ENCODE measurements at places on chromosomes 6 and 20.

GRCh38 chr20:50223039-50224005, 32.7 kb downstream of the CEBPB start:
- DNase-seq: no peak

DNA sequence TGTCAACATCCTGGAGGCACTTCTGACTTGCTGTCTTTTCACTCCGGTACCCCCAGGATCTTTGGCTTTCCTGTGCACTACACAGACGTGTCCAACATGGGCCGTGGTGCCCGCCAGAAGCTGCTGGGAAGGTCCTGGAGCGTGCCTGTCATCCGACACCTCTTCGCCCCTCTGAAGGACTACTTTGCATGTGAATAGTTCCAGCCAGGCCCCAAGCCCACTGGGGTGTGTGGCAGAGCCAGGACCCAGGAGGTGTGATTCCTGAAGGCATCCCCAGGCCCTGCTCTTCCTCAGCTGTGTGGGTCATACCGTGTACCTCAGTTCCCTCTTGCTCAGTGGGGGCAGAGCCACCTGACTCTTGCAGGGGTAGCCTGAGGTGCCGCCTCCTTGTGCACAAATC, 12.0 kb upstream of the MAPRE1 start:
- peak; percentile 60 for DNase-seq

GRCh38 chr6:111980971-111981840, 72.7 kb upstream of the CCN6 start:
- no peak for DNase-seq

GRCh38 chr6:22227824-22228610, 68.8 kb downstream of the PRL start:
- no peak for DNase-seq

- DNase-seq: no peak
Observed at GRCh38 chr20:22905658-22906057, 129.5 kb upstream of the SSTR4 start.

GRCh38 chr20:56629464-56630085, 469 bp downstream of the TFAP2C start:
- peak; percentile 32 for DNase-seq

DNA sequence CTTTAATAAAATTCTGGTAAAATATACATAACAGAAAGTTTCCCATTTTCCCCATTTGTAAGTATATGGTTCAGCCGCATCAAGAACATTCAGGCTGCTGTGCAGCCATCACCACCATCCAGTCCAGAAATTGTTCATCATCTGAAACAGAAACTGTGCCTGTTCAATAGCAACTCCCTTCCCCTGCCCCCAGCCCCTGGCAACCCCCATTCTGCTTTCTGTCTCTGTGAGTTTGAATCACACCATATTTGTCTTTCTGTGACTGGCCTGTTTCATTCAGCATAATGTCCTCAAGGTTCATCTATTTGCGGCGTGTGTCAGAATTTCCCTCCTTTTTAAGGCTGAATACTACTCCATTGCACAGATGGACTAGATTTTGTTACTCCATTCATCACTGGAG, 19.1 kb downstream of the VSTM2L start:
- no peak for DNase-seq

GRCh38 chr6:13924146-13924948, 405 bp upstream of the RNF182 start:
- DNase-seq: peak; percentile 76

- DNase-seq: no peak
Observed at GRCh38 chr6:148526145-148526544, 183.5 kb downstream of the SASH1 start.

DNA sequence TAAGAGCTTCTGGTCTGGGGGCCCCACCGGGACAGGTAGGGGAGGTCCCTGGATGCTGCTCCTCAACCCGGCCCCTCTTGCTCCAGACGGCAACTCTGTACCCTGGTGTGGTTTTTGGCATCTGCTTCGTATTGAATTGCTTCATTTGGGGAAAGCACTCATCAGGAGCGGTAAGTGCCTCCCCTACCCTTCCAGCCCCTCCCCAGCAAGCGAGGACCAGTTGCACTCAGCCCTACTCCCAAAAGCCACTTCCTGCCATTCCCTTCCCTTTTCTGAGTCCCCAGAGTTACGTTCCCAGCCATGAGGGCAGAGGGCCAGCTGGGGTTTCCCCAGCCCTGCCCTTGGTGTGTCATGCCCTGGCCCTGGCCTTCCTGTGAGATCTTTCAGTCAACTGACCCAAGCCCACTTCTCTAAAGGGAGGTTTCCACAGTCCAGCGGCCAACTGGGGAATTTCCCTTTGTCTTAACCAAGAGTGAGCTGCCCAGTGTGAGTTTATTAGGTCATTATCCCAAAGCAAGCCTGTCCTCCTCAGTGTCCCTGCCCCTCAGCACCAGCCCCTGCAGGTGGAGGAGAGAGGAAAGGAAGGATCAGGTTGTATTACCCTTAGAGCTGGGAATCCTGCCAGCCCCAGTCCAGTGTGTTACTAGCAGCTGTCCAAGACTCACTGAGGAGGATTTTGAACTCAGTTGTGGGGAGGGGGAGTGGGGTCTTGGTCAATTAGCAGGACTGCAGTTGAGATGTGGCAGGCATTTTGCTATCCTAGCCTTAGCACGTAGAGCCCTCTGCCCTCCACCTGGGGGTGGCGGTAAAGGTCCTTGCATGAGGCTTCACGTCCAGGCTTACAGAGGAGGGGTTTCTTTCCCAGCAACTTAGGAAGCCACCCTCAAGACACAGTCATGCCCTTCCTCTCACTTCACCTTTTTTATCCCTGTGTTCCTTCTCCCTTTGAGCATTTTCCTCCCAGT, 45.8 kb downstream of the TM9SF4 start:
- peak; percentile 75 for DNase-seq

GRCh38 chr6:18503593-18504231, 116.6 kb downstream of the RNF144B start:
- DNase-seq: peak; percentile 45

- DNase-seq: peak; percentile 20
Observed at GRCh38 chr6:117264692-117265409, 507 bp upstream of the VGLL2 start.

DNA sequence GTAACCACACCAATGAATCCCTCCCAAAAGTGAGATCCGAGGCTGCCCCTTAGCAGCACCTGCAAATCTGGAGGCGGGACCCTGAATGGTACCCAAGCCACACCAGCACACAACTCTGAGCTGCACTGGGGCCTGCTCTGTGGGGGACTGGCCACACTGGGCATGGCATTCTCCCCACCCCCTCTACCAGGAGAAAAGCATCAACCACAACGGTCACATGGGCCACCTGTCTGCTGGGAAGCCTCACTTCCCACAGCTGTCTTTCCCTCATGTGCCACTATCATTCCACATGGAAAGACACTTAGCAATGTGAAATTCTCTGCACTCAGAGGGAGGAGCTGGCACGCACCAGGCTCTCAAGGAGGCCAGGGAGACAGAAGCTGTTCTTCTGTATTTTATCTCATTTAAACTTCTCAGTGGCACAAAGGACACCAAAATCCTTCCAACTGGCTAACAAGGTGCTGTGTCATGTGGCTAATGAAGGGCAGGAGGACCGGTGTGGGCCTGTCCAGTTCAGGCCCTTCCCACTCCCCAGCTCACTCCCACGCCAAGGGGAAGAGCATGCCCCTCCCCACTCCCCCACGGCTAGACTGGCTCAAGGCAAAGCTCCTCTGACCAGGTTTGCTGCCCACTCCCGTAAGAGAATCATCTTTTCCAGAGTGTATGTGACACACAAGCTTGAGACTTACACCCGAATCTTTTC, 19.0 kb downstream of the YTHDF1 start:
- no peak for DNase-seq
